ENCODE measurements at places on chromosomes 7 and 10.

DNA sequence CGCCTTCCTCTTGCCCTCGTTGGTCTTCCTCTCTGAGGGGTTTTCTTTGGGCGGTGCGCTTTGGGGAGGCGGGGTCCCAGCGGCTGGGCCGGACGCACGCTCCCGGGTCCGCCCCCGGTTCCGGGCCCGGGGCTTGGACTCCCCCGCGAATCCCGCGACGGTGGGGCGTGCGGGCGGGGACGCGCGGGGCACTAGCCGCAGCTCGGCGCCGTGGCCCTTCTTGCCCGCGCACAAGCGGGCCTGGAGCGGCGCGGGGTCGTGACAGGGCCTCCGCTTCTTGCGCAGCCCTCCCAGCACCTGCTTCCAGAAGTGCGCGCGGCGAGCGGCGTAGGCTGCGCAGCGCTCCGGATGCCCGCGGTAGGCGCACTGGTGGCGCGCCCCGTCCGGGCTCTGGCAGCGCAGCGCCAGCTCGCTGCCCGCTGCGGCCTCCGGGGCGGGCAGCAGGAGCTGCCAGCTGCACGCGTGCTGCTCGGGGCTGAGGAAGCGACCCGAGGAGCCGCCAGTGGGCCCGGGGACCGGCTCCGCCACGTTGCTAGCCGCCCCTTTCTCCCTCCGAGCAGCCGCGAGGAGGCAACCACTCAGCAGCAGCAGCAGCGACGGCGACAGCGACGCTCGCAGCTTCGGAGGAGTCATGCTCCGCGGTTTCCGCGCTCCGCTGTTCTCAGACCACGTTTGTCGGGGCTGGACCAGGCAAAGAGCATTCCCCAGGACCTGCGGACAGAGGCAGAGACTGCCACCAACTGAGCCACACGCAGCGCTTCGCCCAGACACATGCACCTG, 759 bp downstream of the FGFBP3 start:
- DNase-seq: peak; percentile 44

DNA sequence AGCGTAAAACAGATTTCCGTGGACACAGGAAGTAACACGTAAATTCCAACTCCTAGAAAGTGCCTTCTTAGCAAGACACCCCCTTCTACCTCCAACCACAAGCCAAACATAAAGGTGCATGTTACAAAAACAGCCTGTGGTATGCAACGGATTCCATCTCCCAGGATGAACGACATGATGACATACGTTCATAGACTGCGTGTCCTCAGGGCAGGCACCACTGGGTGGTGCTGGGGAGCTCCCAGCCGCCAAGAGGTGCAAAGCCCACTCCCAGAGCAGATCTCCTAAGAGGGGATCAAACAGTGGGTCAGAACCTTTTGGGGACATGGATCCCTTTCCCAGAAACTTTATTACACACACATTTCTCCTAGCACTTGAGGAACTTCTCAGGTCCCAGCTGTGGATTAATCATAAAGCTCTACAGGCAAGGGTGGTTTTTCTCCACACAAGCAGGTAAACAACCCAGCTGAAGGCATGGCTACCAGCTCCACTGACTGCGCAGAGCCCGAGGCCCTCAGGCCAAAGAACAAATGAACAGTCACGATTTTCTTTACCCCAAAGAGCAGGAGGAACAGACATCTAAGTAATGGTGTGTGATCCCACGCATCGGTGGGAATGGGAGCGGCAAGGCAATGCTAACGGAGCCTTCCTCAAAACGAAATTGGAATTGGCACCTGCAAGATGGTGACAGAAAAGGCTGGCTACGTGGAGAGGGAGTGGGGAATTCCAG, 13.8 kb downstream of the PSAP start:
- DNase-seq: no peak

GRCh38 chr10:79454259-79454658, 8.8 kb upstream of the ZCCHC24 start:
- no peak for DNase-seq

GRCh38 chr10:104413528-104413927, 59.9 kb downstream of the CFAP58 start:
- DNase-seq: no peak

DNA sequence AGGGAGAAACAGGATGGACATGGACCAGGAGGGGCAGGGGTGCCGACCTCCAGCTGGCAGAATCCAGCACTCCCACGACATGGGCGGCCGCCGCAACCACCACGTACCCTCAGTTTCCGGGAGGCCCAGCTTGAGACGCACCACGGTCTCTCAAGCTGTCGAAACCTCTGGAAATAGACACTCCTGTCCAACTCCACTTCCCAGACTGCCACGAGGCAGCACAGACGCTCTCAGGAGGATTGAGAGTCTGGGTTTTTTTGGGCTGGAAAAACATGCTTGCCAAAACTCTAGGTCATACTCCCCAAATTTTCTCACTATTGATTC, 37.9 kb upstream of the PDGFA start:
- DNase-seq: no peak

DNA sequence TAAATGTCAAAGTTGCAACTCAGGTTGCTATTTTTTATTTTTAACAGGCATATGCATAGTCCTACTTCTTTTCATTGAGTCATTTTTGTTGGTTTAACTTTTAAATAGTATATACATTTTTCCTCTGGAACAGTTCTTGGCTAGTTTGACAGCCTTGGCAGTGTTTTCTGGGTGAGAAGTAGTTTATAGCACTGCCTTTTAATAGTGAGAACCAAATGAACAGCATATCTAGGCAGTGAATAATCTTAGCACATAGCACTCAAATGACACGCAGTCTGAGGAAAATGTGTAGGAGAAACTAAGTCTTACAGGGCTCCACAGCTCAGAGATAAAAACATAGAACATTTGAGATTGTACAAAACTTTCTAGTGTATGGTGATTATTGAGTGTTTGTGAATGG, 265.5 kb upstream of the POT1 start:
- no peak for DNase-seq
